ENCODE measurements at places on chromosomes 3 and 15. TPM values are rescaled to one million over a fixed set of nuclear protein-coding genes. Genes with fewer than 3 reads are reported as not detected.

DNA sequence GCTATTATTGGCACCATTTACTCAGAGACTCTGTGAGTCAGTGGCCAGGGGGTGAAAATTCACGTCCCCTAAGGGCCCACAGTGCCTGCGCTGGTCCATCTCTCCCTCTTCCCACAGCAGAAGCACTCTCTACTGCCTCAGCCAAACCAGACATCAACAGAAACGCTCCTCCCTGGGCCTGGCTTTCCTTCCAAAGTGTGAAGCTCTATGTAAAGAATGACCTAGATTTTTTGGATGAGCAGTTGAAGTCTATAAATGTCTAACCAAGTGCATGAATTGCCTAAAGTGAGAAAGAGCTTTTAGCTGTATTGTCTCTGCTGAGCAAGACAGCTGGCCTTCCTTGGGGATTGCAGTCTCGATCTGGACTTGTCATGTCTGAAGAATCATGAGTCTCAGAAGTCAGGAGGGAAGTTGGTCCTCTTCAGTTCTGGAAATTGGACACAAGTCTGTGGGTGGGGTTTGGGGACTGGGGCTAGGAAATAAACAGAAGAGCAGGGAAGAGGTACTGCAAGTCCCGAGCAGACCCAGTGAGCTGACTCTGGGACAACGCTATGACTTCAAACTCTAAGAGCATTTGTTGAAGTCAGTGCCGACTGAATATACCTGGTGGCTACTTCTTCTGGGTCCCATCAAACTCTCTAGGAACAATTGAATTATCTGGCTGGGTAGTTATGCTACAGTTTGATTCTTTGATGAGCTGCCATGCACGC, 29.0 kb downstream of the RASGRP1 start:
- no peak for DNase-seq

GRCh38 chr3:178385280-178385952, 150.8 kb upstream of the KCNMB2 start:
- no peak for DNase-seq

- no peak for DNase-seq
Measured at GRCh38 chr3:125313060-125313635, 62.0 kb downstream of the ZNF148 start.

- no peak for DNase-seq
Measured at GRCh38 chr3:150830094-150830681, 67.2 kb upstream of the SIAH2 start.

DNA sequence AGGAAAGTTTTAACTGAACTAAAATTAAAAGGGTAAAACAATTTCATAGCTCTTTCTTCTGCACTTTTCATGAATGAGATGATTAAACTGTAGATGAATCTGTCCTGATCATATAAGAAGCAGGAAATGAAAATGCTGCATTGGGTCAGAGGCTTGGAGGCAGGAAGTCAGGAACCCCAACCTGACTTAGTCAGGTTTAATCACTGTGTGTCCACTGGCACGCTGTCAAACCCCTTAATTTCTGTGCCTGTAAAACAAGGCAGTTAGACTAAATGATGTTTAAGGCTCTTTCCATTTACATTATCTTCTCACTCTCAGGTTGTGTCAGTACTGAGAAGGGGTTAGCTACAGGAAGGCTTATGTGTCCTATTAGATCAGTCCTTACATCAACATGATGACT, 193.3 kb upstream of the TTC14 start:
- no peak for DNase-seq

GRCh38 chr3:42148982-42149432, 57.9 kb downstream of the TRAK1 start:
- DNase-seq: peak; percentile 14

GRCh38 chr3:134211797-134212196, 38.9 kb downstream of the RYK start:
- DNase-seq: peak; percentile 15

DNA sequence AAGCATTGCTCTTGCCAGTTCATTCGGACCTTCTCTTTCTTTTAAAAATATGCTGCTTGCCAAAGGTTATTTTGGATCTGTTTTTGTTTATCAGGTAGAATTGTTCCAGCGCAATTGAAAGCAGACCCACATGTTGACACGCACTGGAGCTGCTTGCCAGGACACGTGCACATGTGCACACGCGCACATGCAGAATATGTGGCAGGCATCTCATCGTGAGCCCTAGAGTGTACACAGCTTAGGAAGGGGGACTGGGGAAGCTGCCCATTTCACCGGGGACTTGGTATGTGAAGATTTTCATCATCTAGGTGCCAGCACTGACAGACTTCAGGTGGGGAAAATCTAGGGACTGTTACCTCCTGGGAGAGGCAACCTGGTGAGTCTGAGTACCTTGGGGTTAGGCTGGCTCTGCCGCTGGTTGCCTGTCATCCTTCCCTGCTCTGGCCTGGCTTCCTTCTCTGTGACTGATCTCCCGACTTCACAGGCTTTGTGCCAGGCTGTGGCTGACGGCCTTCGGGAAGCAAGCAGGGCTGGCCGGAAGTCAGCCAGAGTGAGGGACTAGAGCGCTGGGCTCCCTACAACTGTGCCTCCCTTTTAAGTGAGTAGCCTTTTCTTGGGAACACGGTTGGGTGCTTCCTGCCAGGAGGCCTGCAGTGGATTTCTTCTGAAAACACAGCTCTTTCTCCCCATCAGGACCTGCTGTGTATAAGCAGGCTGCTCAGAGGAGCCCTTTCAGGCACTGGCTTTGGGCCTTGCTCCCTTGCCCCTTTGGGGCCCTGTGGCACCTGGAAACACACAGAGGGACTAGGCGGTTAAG, 129.3 kb downstream of the EEFSEC start:
- no peak for DNase-seq

GRCh38 chr3:183485093-183485492, 56.7 kb upstream of the MCF2L2 start:
- no peak for DNase-seq

DNA sequence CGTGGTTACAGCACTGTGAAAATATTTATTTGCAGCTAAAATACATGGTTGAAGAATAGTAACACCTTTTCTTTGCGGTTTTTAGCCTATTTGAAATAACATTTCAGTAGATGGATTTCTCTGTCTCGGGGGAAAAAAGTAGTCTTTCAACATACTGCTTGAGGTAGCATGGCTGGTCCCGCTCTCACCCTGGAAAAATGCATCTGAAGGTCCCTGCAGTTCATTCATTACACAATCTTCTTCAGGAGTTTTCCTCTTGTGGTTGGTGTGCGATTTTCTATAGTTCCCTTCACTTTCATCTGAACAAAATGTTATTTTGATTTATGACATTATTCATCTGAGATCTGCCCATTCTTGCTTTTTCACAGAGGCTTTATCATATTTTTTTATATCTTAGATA, 75.9 kb downstream of the STRIT1 start:
- DNase-seq: no peak

DNA sequence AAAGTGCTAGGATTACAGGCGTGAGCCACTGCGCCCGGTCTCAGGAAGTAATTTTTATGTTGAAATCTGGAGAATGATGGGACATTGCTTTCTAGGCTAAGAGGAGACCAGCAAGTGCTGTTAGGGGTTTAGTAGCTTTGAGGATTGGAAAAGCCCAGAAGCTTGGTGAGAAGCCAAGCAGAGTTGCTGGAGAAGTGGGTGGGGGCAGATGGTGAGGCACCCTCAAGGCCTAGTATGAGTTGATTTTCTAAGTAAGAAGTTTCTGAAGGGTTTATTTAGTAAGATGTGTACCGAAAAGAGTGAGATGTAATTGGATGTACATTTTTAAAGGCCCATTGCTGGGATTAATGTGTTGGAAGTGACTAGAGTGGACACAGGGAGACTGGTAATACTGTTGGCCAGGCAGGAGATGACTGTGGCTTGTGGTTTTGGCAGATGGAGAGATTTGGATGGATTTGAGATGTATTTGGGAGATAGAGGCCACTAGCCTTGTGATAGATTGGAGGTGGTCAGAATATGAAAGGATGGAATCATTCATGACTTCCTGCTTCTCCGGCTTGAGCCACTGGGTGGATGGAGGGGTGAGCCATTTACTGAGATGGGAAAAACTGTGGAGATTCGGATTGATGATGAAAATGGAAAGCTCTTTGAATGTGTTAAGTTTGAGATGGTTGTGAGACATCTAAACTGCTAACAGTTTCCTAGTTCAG, 2.3 kb downstream of the LRRC28 start:
- DNase-seq: no peak

GRCh38 chr15:34732430-34732829, 22.4 kb downstream of the GJD2 start:
- no peak for DNase-seq

DNA sequence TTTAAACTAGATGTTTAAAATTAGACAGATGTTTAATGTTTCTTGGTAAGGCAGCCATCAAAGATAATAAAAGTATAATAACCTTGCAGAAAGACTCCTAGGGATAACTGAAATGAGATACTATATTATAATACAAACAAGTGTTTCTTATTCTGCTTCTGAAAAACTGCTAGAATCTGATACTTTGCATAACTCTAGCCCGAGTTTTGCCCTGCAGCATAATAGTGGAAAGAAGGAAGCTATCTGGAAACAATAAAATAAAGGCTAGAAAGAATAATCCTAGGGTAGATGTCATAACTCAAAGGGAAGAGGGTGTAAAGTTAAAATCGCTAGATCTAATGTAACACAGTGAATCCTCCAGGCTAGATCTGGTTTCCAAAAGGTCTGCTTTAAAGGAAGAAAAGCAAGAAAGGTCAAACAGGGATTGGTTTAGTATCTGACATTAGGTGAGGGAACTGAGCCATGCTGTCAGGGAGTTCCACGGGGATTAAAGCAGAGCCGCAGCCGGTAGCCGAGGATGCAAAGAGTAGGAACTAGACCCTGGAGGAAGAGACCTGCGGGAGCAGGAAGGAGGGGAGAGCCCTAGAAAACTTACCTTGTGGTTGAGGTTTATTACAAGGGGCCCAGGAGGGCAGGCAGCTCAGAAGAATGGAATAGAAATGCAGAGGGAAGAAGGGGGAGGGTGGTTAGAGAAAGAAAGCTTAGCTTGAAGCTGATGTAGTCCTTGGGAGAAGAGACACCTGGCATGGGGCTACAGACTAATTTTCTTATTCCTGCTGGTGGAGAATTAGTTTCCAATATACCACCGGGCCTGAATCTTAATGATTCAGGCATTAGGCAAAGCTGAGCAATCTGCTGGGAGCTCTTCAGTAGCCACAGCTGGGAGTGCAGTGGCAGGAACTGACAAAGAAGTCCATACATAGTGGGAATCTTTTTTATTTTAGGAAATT, 46.1 kb upstream of the TUSC7 start:
- DNase-seq: no peak

DNA sequence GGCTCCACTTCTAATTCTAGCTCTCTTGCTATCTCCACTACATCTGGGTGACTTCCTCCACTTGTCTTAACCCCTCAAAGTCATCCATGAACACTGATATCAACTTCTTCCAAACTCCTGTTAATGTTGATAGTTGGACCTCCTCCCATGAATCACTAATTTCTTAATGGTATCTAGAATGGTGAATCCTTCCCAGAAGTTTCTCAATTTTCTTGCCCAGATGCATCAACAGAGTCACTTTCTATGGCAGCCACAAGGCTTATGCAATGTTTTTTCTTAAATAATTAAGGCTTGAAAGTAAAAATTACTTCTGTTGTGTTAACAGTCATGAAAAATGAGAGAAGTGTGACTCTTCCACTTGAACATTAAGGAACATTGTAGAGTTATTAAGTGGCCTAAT, 164.3 kb downstream of the PCCB start:
- no peak for DNase-seq

DNA sequence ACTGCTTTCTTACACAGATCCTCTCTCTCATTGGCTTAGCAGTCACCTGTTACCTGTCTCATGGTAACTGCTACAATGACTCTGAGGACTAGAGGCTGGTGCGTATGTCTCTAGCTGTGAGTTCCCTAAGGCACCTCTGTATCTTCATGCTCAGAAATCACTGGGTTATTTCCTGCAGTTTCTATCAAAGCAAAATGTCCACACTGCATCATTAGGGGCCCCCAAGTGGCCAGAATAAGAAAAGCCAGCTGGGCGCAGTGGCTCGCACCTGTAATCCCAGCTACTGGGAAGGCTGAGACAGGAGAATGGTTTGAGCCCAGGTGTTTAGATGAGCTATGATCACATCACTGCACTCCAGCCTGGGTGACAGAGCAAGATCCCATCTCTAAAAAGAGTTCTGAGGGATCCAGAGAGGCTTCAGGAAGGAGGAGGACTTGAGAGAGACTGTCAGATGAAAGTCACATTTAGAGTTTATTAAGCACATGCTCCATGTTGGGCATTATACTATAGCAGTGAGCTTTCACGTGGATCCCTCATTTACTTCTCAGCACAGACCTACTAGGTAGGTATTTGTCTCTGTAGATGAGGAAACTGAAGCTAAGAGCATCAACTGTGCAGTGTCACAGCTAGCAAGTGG, 2.3 kb upstream of the VPS18 start:
- DNase-seq: no peak

- no peak for DNase-seq
Measured at GRCh38 chr3:159945930-159946329, 42.7 kb upstream of the IL12A start.

DNA sequence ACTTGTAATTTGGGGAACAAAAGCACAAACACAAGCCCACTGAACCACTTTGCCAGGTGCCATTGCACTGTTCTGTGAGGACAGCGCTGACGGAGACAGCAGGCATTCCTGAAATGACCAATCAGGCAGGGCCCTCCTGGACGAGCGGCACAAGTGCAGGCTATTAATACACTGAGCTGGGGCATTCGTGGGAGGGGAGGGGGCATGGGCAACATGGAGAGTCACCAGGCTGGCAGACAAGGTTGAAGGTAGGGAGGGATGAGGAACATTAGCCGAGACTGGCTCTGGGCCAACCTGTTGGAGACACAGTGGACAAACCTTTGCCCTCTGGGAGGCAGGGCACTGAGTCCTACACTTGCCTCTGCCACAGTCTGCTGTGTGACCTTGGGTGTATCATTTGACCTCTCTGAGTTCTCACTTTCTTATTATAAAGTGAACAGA, 45.6 kb downstream of the NOX5 start:
- DNase-seq: no peak

DNA sequence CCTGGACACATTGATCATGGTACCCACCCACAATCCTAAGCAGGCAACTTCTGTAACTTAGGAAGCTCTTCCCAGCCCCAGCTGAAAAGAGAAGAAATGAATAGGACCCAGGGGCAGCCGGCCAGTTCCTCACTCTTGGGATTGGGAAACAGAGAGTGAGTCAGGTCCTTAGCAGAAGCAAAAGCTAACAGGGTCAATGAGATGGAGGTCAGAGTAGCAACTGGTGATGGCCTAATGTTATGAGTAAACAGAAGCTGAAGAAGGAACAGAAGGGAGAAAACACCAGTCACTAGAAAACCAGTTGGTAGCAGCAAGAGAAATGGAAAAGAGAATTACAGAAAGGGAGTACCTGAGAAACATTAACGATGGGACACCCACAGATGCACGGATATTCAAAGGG, 20.0 kb downstream of the RIOX2 start:
- no peak for DNase-seq

The SLC9C1 gene
- 1.5 TPM for total RNA-seq

The TP63 gene
- total RNA-seq: 1.6 TPM

The KCNMB2 gene
- total RNA-seq: not detected

The PTH1R gene
- 0.26 TPM for total RNA-seq

The HIGD2B gene
- not detected for total RNA-seq

The DNAH12 gene
- total RNA-seq: 1.1 TPM

The CDV3 gene
- total RNA-seq: 177 TPM

The GP9 gene
- not detected for total RNA-seq

The C2CD4A gene
- total RNA-seq: 0.17 TPM

The NANOGP8 gene
- total RNA-seq: 0.36 TPM

The MEGF11 gene
- total RNA-seq: 0.60 TPM
